Renal cortical epithelial cell (primary cell): ENCODE measurements at places on chromosomes 3 and 15.

DNA sequence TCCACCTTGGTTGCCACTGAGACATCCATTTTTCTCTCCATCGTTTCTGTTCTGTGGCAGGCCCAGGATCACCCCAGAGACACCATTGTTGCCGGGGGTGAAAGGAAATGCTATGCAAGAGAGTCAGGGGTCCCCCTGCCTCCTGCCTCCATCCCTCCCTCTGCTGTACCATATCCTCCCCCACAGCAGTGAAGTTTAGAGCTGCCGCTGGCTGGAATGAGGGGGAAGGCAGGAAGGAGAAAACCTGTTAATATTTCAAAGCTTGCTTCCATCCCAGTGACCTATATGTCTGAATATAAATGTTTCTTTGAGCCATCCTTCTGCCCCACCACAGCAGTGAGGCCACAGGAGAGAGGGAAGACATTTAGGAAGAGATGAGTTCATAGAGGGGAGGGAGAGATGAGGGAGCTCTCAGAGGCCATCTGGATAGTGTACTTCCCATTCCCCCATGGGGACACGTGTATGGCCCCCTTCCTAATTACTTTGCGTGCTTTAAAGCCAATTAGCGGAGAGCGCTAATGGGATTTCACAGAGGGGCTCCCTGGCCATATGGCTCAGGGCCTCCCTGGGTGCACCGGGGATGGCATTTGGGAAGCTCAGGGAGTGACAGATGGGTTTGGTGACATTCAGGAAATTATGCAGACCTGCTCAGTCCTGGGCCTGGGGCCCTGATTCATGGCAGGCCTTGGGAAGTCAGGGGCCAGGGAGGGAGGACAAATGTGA lies 40.4 kb upstream of the CHRNB4 start:
- no peak for DNase-seq

GRCh38 chr3:72460205-72461174 lies 387.8 kb downstream of the SHQ1 start:
- DNase-seq, result no peak

DNA sequence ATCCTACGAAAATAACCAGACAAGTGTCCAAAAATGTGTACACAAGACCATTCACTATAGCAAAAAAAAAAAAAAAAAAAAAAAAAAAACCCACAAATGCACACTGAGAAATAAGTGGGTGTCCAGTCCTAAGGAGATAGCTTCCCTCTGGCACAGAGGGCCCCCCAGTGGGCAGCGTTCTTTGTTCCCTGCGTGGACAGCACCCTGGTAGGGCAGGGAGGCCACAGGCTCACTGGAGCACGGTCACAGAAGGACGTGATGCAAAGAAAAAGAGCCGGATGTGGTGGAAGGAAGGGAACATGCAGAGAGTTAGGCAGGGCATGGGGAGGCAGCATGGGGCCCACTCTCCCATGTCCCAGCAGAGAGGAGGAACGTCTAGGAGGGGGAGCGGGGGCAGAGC lies 210.7 kb upstream of the NSMCE3 start:
- DNase-seq, result peak; percentile 5

DNA sequence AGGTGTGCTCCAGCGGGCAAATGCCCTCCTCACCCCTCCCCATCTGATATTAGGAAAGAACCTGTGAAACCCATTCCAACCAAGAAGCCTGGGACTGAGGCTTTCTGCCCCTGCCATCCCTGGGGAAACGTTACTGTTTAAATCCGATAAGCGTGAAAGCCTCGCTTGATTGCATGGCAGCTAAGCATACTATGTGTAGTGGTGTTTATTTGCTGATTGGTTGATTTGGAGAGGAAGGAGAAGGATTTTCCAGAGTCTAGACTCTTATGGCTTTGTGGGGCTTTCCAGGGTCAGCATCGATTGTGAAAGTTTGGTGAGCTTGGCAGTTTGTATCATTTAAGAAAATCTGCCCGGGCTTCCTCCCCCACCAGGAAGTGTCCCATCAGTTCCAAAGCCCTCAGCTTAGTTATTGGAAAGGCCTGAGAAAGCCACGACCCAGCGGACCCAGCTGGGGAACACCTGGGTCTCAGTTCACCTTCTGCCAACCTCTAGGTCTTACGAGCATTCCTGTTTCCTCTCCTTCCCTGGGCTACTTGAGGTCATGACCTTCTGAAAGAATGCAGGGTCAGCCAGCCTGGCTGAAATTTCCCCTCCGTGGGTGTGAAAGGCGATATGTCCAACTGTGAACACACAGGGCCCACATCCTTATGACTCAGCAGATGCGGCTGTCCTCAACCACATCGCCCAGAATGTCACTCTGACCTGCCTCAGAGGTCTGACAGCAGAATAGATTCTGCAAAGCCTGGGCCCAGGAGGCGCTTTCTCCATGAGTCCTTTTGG lies 62.8 kb upstream of the HERC1 start:
- DNase-seq, result peak; percentile 82

- no peak for DNase-seq
Observed at GRCh38 chr3:26962492-26963360, 340.2 kb downstream of the LRRC3B start.

DNA sequence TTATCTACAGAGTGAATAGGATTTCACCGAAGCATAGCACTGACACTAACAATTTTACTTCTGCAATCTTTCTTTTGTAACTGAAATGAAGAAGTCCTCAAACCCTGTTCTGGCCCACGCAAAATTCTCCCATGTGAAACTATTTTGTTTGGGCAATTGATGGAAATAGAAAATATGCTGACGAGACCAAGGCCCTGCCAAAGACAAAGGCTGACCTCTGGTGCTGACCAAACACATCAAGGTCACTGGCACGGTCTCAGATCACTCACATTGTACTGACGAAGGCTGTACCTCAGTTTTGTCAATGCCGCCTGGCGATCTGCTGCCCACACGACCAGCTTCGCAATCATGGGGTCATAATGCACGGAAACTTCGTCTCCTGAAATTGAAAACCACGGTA lies 58.4 kb upstream of the DCUN1D1 start:
- peak; percentile 59 for DNase-seq

DNA sequence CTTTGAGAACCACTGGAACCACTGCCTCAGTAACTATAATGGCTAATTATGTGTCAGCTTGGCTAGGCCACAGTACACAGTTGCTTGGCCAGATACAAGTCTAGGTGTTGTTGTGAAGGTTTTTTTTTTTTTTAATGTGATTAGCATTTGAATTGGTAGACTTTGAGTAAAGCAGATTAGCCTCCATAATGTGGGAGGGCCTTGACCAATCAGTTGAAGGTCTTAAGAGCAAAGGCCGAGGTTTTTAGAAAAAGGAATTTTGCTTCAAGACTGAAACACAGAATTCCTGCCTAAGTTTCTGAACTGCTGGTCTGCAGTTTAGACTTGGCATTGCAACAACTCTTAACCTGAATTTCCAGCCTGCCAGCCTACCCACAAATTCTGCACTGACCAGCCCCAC lies 451.6 kb upstream of the AZI2 start:
- no peak for DNase-seq

GRCh38 chr15:90016721-90017120 lies 15.6 kb downstream of the ZNF710 start:
- DNase-seq, result no peak

- no peak for DNase-seq
Observed at GRCh38 chr3:45321607-45322391, 66.6 kb upstream of the LARS2 start.

DNA sequence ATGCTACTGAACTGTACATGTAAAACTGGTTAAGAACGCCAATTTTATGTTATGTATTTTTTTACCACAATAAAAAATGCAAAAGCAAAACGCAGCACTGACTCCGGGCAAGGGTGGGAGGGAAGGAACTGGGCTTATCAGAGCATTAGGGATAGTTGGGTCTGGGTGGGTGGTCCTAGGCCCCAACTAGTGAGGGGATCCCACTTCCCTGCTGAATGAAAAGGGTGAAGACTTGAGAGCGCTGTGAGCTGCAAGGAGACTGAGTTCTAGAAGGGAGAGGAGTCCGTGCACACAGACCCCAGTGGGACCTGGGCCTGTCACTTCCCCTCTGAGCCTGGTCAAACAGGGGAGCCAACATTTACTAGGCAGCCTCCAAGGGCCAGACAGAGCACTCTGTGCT lies 98.6 kb downstream of the TPRA1 start:
- DNase-seq, result no peak

DNA sequence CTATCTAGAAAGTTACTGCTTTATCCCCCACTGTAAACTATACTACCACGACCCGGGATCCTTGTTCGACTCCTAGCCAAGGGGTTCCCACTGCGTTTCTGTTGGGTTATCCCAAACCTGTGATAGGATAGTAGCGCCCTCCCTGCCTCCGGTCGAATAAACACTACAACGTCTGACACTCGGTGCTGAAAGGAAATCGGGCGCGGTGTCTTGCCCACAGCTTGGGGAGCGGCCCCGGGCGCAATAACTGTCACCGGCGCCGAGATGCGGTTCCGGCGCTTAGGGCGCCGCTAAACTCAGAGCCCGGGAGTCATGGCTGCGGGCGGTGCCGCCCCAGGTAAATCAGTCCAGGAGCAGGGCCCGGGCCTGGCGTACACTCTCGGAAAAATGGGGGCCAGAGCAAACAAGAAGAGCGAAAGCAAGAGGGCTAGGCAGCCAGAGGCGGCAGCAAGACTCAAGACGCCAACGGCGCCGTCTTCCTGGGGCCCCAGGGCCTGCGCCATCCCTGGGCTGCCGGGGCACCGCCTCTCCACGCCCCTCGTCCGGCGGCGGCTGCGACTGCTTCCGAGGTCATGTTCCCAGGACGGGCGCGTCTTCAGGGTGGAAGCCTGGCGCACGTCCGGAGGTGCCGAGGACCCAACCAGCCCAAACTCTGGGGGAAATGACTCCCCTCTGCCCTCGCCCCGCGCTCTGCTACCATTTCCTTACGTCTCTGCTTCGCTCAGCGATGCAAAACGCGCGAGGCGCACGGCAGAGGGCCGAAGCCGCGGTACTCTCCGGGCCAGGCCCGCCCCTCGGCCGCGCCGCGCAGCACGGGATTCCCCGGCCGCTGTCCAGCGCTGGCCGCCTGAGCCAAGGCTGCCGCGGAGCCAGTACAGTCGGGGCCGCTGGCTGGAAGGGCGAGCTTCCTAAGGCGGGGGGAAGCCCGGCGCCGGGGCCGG lies at the start of gene DUT:
Gene DUT (plus strand): TSS at position 575 of the 941 bp plus-strand sequence. CDS start 87 bp downstream, at position 662.
- peak; percentile 51 for DNase-seq

DNA sequence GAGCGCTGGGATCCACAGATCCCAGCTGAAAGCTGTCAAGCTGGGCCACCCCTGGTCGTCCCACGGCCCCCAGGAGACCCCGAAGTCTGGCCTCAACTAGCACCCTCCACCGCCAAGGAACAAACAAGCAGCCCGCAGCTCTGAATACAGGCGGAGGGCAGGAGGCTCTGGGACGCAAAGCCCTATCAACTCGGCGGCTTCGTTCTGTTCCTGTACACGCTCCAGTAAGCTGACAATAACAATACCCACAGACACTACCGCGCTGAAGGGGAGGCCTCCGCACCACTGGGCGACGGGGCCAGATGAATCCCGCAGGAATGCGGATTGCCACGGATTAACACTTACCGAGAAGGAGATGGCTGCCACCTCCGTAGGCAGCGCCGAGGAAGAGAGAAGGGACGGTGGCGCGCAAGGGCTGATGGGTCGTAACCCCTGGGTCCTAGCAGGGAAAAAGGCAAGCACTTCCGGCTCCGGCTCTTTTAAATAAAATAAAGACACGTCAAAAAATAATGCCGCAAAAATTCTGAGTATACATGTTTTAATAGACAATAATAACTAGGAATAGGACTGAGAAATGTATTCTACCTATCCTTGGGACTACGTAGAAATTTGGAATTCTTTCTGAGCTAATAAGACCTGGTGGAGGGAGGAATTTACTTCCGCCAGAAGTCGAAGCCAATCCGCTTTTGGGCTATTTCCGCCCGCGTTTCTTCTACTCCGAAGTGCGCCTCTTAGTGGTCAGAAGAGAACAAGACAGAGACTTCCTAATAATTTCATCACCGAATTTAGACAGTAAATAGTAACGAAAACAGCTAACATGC lies at the start of gene RPL32:
Gene RPL32 (minus strand): TSS at position 417 of the 821 bp plus-strand sequence. CDS start 1,328 bp downstream, outside the sequence.
- DNase-seq, result peak; percentile 93

- DNase-seq, result peak; percentile 94
Observed at GRCh38 chr3:161314836-161315395, 56.4 kb downstream of the SPTSSB start.

- peak; percentile 34 for DNase-seq
Observed at GRCh38 chr3:62876064-62876463, 848 bp upstream of the CADPS start.

DNA sequence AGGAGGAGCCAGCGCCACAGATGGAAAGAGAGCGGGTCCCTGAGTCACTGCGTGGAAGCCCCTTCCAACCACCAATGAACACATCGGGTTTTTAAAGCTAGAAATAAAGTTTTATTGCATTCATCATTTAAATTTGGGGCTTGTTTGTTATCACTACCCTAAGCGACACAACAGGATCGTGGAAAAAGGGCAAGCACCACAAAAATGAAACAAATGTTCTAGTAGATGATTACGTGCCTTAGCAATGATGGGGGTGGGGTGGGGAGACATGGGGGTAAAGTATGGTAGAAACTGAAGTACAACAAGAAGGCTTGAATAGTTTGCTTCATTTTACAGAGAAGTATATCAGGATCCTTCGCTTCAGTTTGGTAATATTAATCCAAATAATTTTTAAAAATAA lies 221.6 kb upstream of the ATP10A start:
- no peak for DNase-seq
